ENCODE measurements at places on chromosomes 7 and 10.

GRCh38 chr7:125033506-125033905, 103.9 kb upstream of the POT1 start:
- DNase-seq = no peak

GRCh38 chr10:11504566-11505285, 106.7 kb downstream of the USP6NL start:
- DNase-seq = no peak

DNA sequence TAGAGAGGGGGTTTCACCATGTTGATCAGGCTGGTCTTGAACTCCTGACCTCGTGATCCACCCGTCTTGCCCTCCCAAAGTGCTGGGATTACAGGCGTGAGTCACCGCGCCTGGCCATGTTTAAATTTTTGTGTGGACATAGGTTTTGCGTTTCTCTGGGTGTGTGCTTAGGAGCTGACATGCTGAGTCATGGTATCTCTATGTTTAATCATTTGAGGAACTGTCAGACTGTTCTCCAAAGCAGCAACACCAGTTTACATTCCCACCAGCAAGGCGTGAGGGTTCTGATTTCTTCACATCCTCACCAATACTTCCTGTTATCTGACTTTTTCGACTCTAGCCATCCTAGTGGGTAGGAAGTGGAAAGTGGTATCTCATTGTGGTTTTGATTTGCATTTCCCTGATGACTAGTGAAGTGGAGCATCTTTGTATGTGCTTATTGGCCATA, 153.7 kb downstream of the DNAJB6 start:
- no peak for DNase-seq

- DNase-seq = no peak
Observed at GRCh38 chr7:8822595-8822994, 389.2 kb downstream of the NXPH1 start.

DNA sequence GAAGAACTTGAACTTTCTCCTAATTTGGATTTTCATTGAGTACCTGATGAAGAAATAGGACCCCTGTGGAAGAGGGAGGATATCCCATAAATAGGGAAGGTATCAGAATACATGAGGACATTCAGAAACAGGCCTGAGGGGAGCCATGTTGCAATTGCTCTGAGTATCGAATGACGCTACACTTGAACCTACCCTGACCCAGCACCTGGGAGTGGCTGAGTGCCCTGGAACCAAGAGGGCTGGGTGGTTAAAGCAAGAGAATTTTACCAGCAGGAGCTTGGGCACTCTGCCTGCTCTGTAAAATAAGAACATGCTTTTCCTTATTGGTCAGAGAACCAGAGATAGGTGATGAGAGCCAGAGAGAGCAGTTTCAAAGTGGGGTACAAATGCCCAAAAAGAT, 7.2 kb downstream of the NEUROD6 start:
- DNase-seq = no peak

Data from glutamatergic neuron (in vitro differentiated cells).